Skeletal muscle cell (primary cell): ENCODE measurements at places on chromosomes 7 and 10.

DNA sequence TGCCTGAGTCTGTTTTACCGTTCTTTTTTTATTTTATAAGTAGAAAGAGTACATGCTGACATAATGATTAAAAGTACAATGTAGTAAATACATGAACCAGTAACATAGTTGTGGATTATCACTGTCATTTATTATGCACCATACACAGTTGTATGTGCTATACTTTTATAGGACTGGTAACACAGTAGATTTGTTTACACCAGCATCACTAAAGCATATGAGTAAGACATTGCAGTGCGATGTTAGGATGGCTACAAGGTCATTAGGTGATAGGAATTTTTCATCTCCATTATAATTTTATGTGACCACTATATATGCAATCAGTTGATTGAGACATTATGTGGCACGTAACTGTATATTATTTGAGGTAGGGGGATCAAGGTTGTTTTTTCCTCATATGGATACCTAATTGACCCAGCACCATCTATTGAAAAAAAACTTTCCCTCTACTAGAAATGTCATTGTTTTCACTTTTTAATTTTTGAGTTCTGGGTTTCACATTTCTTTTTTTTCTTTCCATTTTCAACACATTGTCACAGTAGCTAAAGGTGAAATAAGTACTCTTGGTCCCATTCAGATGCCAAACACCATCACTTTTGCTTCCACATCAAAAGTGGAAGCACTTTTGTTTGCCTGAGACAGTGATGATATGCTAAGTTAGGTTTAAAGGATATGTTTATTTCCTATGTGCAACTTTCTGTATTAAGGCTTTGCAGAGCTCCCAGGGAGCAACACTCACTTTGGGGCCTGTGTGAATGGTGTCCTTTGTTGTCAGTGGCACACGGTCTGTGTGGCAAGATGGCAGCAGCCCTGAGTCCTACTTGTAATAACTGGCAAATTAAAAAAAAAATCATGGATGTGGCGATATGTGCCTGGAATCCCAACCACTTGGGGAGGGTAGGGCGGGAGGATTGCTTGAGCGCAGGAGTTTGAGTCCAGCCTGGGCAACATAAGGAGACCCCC, 17.1 kb downstream of the UBE2D1 start:
- DNase-seq: no peak

DNA sequence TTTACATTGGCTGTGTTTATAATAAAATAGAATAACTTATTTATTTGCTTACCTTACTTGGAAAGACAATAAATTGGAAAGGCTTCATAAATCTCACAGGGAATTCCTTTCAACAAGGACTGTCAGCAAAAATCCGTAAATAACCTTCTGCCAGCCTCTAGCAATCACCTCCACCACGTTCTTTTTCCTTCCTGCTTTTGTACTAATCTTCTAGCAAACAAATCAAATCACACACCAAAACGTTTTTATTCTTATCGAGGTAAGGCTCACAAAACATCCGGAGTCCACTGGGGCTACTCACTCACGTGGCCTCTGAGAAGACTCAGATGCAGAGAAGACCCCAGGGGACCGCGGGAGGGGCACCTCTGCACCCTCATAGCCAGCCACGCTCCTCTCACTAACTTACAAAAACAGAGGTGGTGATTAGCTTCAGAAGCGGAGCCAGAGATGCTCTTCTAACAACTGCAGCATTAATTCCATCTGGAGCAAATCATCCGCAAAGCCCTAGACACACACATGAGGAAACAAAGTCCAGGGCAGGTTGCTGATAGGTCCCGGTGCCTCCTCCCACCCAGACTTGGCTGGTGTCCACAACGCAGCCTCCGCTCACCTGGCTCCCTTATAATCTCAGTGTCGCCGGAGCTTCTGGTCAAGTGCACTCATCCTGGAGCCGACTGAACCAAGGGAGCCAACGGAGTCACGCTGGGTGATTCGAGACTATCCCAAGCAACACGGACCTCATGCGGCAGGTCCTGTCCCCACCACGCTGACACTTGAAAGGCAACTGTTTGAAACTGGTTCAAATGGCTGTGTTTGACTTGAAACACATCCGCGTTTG, 22.5 kb downstream of the CTBP2 start:
- DNase-seq: no peak

GRCh38 chr10:71241114-71241829, 28.9 kb downstream of the UNC5B start:
- peak; percentile 87 for DNase-seq

DNA sequence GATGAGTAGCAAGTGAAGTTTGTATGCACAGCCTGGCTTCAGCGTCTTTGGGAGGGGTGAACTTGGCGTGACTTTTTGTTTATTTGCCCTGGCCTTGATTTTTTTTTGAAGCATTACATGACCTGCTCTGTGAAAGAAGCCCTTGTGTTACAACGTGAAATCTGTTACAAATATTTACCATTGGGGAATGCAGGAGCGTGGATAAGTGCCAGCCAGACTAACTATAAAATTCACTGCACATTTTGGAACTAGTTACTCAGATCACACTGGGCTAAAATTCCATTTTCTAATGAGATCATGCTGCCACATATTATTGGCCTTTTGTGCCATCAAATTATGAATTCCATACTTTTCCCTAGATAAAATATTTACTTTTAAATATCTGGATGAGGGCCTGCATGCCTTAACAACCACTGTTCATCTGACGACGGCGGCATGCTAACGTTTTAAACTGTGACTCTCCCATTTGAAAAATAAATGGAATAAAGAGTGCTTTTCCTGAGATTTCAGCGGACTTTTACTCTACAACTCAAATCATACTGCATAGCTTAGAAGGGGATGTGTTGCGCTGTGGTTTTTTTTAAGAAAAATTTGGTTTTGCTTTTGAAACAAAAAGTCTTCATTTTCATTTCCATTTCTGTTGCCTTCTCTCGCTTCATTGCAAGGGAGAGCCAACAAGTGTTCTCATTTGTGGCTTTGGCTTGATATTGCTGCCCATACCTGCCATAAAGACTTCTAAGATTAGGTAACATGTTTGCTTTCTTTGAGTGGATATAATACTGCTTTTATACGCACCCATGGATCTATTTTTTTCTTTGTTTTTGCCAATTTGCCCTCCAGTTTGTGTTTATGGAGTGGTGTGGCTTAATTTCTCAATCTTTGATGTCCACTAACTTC, 352.2 kb downstream of the TFEC start:
- DNase-seq: peak; percentile 22

DNA sequence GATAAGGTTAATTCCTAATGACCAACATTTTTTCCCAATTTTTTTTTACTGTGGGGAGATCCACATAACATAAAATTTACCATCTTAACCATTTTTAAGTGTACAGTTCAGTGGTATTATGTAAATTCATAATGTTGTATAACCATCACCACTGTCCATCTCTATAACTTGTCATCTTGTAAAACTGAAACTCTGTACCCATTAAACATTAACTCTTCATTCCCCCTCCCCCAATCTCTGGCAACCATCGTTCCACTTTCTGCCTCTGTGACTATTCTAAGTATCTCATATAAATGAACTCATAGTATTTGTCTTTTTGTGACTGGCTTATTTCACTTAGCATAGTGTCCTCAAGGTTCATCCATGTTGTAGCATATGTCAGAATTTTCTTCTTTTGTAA, 46.0 kb upstream of the HPS1 start:
- DNase-seq: no peak

- DNase-seq: no peak
Measured at GRCh38 chr10:130994191-130994590, 317.3 kb downstream of the TCERG1L start.

DNA sequence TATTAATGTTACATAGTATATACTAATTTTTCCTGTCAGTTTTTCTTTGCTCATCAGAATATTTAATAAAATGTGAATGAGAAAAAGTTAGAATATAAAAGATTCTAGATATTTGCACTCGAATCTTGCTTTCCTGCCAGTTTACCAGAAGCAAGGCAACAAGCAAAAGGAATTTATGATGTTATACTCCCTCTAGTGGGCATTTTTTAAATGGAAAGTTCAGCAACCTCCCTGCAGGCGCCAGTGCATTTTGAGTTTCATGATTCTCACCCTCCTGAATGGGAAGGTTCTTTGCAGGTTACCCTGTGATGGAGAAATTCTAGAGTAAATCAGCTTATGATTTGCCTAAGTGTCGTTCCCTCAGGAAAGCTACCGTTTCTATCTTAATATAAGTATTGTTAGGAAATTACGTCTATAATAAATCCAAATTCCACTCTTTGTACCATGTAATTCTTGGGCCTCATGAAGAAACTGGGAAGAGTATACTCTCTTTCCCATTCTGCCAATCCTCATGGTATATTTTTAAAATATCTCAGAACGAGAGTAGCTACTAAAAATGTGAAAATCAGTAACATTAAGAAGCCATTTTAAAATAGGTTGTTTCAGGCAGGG, 350.0 kb downstream of the CRPPA start:
- no peak for DNase-seq

GRCh38 chr10:97089209-97089870, 96.4 kb downstream of the SLIT1 start:
- no peak for DNase-seq

DNA sequence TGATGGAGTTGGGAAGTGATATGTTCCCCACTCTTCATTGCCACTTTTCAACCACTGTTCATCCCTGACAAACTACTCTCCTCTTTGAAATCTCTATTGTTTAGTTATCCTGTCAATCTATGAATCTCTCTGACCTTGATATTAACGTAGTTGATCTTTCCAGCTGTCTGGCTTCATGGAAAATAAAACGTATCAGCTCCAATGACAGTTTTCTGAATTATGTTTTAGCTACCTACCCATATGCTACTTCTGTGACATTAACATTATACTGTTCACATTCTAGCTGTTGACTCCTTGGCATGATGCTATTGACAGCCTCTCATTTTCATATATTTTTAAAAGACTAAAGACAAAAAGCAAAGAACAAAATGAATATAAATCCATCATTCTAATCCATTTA, 53.3 kb downstream of the PCLO start:
- DNase-seq: no peak

DNA sequence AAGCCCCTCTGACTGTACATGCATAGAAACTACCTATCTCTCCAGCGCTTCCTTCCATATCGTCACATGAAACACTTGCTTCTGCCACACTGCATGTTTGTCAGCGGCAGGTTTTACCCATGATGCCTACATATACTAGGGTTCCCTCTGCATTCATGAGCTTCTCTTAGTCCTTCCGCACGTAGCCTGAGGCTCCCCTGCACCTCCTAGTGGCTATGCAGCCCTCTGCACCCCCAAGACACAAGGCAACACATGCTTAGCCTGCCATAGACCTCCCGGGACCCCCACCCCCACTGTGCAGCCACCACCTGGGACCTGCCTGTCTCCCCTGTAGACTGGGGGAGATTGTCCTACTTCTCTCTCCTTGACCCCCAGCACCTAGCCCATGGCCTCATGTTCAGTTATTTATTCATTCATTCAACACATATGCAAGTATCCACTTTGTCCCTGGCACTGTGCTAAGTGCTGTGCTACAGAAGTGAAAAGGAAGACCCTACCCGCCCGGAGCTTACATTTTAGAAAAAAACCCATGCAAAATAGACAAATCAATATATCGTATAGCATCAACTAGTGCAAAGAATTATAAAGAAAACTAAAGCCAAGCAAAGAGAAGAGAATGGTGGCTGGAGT, 23.5 kb downstream of the TMEM273 start:
- no peak for DNase-seq

- no peak for DNase-seq
Measured at GRCh38 chr10:97228775-97229157, 43.0 kb upstream of the SLIT1 start.

DNA sequence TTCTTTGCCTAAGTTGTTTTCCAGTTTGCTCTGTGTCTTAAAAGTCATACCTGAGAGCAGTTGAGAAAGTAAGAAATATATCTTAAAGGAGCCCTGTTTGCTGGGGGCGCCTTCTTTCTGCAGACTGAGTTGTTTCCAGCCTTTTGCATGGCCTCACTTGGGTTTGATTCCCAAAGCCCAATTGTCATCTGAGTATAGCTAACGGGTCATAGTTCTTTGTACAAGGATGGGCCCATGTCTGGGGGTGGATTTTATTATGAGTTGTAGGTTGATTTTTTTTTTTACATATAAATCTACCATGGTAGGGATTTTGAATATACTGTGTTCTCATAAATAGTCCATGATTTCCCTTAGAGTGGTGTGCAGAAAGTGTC, 318.7 kb upstream of the LRGUK start:
- DNase-seq: no peak

DNA sequence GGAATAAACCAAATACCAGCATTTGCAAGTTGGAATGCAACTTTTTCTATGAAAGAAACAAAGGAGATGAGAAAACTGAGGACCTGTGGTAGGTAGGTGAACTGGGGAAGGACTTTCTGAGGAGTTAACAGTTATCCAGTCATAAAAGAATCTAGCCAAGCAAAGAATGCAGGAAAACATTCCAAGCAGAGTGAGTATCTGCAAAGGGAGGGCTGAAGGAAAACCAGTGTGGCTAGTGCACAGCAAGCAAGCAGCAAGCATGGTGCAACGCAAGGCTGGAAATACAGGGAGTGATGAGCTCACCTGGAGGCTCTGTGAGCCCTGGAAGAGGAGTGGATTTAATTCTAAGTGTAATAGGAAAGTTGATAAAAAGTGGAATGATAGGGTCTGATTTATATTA, 44.0 kb downstream of the RTKN2 start:
- DNase-seq: no peak

GRCh38 chr10:5557799-5558771, 33.3 kb downstream of the CALML3 start:
- DNase-seq: no peak

GRCh38 chr7:18570441-18570840, 74.9 kb downstream of the HDAC9 start:
- DNase-seq: no peak

DNA sequence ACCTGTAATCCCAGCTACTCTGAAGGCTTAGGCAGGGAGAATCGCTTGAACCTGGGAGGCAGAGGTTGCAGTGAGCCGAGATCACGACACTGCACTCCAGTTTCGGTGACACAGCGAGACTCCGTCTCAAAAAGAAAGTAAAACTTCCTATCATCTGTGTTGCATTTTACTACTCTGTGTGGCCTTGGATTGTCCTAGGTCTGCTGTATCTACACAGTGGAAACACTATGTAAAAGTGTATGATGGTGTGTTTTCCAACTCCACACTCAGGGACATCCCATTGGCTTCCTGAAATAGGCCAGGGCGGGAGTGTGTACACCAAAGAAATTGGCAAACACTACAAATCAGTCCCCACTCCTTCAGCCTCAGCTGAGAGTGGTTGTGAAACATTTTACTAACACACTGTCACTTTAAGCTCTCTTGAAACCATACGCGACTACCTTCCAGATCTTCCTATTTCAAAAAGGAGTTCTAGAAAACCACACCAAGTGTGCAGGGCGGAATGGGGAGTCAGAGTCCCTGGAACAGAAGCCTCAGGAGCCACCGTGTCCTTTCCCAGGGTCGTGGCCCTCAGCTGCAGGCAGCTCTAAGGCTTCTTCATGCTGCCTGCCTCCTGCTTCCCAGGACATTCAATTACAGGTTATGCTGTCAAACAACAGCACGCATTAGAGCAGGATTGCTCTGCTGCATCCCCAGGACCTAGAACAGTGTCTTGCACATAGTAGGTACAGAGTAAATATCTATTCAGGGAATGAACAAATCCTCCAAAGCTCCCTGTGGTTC, 275.4 kb downstream of the PARD3 start:
- no peak for DNase-seq
